ENCODE measurements at places on chromosomes 1 and 21.

DNA sequence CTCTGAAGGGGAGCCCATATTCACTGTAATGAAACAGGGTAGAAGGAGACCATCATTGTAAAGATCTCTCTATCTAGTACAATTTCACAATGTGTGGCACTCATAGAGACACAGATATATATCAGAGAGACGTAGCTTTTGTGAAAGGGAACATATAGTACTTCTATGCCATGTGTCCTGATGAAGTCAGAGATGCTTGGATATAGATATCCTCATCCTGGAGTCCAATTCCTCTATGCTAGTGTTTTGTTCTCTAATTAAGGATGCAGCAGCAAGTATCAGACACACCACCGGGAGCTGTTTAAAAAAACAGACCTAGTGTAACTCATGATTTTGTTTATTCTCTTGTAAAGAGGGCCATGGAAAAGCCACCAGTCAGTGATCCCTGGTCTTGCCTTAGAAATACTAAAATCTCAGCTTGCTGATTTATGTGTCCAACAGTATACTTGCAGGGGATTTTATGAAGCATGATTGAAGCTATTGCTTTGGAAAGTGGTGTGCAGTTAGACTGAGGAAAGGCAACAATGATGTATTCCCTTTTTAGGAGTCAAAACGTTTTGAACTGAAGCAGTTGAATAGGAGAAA lies 2.5 kb downstream of the NCAM2 start:
- no peak for DNase-seq

GRCh38 chr21:43369124-43369523 lies 57.8 kb downstream of the SIK1 start:
- DNase-seq: peak; percentile 51

DNA sequence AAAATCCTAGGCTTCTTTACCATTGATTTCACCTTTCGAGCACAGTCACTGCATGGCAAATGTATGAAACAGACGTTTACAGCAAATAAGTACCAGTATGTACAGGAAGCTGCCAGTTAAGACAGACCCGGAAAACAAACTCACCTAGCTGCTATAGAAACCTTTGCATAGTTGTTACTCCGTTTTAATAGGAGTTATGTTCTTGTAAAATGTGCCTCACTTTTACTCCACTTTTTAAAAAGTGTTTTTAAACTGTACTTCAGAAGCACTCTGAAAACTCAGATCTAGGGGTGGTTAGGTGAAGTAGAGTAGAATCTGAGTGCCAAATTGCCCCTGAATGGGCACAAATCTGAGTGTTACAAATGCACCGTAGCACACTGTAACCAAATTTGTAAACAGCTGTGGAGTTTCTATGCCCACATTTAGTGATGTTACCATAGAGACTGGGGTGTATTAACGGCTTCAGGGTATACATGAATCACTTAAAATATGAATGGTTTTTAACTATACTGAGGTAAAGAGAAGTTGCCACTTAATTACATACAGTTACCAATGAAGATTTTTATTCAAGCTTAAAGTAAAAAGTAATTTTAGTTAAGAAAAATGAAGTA lies 30.7 kb downstream of the CNIH4 start:
- no peak for DNase-seq

DNA sequence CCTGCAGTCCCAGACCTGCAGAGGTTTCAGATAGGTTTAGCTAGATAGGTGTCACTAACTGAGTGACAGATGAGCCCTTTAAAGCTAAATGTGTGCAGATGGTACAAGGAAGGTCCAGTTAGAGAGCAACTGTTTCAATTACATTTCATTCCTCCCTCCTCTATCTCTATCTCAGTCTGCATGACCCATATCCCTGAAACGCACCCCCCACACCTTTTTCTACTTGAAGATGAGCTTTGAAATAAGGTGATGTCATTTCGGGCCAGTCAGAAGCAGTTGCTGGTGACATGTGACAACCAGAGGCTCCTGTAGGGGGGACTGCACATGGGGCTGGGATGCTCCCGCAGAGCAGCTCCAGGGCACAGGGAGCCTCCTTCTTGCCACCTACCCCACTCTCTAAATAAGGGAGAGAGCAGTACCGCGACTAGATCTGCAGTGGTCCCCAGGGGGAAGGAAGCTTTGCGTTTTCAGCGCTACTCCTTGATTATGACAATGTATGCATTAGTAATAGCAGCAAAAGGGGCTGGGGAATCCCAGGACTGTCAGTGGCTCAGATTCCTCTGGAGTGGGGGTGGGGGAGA lies 4.3 kb downstream of the ATP8B2 start:
- DNase-seq: no peak

GRCh38 chr21:14545906-14546480 lies at the start of gene SAMSN1:
Gene SAMSN1 (minus strand): TSS chr21:14546315. CDS start chr21:14546261, 54 bp downstream.
- DNase-seq: peak; percentile 78

DNA sequence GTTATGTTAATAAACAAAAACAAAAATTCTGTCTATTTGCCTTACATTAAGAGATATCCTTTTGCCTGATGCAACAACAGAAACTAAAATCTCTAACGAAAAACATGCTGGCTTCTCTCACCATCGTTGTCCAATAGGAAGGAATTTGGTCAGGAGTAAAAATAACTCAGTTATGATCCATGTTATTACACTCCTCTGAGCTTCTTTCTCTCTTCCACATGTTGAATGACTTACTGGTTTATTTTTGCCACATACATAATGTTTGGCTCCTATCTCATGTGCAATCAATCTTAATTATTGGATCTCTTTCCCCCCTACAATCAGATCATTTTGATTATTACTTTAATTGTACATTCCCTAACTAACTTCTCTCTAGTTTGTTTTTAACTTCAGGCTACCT lies 688.4 kb downstream of the USP25 start:
- no peak for DNase-seq

GRCh38 chr1:3663999-3664699 lies 11.8 kb downstream of the TP73 start:
- DNase-seq: no peak

- DNase-seq: no peak
These were observed 30.8 kb upstream of the SLC35F3 start for GRCh38 chr1:233873666-233874065.

GRCh38 chr1:203439131-203439730 lies 36.4 kb upstream of the PRELP start:
- DNase-seq: no peak

- no peak for DNase-seq
These were observed 99.2 kb downstream of the TPR start for GRCh38 chr1:186275822-186276221.

DNA sequence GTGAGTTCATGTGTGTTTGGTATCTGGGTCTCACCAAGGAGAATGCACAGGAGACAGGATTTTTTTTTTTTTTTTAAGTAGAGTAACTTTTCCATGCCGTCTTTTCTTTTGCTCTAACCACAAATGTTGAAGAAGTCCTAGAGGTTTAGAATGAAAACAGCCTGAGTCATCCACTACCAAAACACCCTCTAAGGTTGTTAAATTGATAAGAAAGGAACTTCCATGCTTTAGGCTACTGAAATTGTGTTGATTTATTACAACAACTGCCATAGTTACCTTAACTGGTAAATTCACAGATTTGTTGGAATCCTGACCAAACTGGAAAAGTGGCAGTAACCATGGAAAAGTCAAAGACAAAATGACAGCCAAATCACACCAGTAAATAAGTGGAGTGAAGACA lies 375.6 kb downstream of the AMY1C start:
- DNase-seq: no peak

DNA sequence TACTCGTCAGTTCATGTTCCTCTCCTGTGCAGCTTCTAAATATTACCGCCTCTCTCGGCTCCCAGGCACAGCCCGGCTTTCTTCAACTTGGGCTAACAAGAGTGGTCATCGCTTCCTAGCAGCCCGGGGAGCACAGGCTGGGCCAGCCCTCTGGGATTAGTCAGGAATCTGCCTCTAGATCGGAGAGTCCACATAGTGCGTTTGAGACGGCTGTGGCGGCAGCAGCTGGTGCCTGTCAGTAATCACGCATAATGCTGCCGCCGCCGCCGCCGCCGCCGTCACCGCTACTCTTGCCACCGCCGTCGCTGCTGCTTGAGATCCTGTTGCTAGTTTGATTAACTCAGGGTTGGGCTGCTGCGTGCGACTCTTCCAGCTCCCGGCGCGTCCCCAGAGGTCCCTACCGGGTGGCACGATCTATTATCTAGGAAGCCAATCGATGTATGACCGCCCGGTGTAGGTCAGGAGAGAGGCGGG lies at the start of gene RXRG:
Gene RXRG (minus strand): TSS at position 230 of the 474 bp plus-strand sequence. CDS start 233 bp downstream, outside the sequence.
- peak; percentile 11 for DNase-seq

DNA sequence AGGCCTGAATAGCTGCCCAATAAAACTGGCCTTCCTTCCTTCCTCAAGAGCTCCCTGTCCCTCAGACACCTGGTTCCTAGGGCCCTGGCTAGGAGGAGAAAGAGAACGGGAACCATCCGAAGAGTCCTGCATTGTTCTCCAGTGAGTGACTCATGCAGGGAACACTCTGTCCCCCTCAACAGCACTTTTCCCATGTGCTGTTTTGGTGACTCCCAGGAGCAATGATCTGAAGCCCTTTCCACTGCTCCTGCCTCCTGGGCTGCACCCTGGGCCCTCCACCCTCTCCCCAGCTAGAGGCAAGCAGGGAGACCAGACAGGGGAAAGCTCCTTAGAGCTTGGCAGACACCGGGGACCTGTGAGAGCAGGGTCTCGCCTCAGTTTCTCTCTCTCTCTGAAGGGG lies 18.9 kb downstream of the TNNT2 start:
- DNase-seq: no peak

GRCh38 chr1:182317611-182318161 lies 73.9 kb downstream of the GLUL start:
- DNase-seq: no peak

- DNase-seq: no peak
These were observed 102.0 kb upstream of the C1orf174 start for GRCh38 chr1:4002061-4002521.

- no peak for DNase-seq
These were observed 48.3 kb upstream of the SLC22A15 start for GRCh38 chr1:115927971-115928370.

DNA sequence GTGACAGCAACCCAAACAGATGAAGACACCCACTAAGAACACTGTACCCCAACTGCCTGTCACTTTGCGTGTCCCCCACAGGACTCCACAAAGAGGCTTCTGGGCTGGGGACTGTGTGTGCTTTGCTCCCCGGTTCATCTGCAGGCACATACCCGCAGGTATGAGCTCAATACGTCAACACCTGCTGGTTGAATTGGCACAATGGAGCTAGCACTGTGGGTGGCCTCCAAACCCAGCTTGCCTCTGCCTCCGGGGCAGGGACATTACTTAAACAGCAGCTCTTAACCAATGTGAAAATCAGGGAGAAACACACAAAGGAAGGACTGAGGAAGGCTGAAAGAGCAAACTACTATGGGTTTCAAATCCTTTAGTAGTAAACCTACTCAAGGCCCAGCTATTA lies 140.2 kb upstream of the TIAM1 start:
- no peak for DNase-seq

Measured in B cell (primary cell).